ENCODE measurements at places on chromosomes 12 and 14.

DNA sequence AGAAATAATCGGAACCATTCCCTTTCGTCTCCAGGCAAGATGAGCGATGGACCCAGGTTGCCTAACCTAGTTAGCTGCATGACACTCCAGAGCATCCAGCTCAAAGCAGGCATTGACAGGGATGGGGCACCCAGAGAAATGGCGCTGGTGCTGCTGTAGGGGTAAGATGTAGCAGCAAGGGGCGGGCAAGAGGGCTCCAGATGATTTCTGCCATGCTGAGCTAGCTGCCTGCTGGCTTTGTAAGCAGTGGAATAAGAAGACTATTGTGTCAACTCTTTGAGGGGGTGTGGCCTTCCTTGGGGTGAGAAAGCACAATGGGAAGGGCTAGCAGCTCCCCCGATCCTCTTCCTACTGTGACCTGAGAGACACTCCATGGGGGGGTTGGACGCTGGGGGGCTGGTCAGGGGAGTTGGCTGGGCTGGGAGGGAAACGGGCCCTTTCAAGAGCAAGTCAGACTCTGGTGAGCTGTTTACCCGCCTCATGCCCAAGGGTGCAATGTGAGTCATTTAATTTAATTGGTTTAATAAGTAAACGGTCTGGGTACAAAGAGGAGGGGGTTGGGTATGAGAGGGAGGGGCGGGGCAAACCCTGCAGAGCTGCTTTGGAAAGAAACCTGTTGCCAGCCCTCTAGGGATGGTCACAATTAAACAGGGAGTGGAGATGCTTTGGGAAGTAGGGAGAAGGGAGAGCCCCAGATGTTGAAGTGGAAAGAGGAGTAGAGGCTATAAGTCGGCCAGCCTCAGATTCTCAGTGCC, 50.5 kb downstream of the B4GALNT3 start:
- no peak for DNase-seq

DNA sequence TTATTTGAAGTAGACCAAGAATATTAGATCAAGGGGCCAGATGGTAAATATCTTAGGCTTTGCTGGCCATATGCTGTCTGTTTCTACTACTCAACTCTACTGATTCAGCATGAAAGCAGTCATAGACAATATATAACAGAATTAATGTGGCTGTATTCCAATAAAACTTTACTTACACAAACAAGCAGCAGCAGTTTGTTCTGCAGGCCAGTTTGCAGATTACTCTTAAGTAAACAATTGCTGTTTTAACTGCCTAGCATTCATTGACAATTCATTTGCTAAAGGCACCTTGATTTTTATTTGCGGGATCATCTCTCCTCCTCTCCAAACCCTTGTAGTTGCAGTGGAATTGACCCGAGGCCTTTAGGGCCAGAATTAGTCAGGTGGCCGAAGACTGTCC, 94.1 kb upstream of the GARIN6 start:
- DNase-seq, result no peak

GRCh38 chr14:91155626-91156089, 41.8 kb downstream of the DGLUCY start:
- DNase-seq, result no peak

GRCh38 chr14:72479461-72479931, 414.4 kb downstream of the DPF3 start:
- no peak for DNase-seq

DNA sequence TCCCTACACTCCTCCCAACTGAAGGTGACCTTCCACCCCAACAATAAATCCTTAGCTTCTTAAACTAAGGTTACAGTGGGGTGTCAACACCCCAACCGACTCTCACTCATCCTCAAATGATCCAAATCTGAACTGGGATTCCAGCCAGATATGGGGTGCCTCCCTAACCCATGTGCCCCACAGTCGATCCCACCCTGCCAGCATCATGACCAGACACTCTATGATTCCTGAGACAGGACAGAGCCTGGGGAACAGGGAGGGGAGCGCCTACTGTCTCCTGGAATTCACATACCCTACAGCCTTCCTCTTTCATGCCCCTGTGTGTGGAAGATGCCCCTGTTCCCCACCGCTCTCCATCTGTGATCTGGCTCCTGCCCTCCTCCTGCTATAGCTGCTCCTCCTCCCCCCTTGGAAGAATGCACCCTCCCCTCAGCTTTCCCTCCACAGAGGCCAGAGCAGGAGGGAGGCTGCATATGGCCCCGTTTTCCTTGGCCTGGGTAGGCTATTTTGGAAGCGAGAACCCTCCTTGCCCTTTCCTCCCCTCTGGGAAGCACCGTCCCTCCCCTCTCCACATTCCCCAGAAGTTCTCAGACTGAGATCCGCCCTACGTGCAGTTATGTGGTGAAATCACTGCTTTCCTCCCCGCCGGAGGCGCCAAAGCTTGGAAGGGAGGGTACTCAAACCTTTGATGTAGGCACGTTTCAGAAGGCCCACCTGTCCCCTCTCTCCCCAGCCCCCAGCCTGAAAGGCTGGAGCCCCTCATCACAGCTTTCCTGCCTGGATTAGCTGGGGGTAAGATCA, 48.0 kb downstream of the SMUG1 start:
- DNase-seq, result no peak

GRCh38 chr12:132451172-132451835, 38.6 kb upstream of the FBRSL1 start:
- no peak for DNase-seq

GRCh38 chr12:107318806-107319532, 225.6 kb upstream of the CRY1 start:
- DNase-seq, result no peak

GRCh38 chr12:28826766-28827165, 322.3 kb upstream of the FAR2 start:
- no peak for DNase-seq

GRCh38 chr12:132268674-132269073, 60.7 kb downstream of the GALNT9 start:
- no peak for DNase-seq

- no peak for DNase-seq
Observed at GRCh38 chr12:25361511-25361910, 110.8 kb upstream of the KRAS start.

GRCh38 chr14:54632452-54632851, 65.5 kb downstream of the SAMD4A start:
- no peak for DNase-seq

DNA sequence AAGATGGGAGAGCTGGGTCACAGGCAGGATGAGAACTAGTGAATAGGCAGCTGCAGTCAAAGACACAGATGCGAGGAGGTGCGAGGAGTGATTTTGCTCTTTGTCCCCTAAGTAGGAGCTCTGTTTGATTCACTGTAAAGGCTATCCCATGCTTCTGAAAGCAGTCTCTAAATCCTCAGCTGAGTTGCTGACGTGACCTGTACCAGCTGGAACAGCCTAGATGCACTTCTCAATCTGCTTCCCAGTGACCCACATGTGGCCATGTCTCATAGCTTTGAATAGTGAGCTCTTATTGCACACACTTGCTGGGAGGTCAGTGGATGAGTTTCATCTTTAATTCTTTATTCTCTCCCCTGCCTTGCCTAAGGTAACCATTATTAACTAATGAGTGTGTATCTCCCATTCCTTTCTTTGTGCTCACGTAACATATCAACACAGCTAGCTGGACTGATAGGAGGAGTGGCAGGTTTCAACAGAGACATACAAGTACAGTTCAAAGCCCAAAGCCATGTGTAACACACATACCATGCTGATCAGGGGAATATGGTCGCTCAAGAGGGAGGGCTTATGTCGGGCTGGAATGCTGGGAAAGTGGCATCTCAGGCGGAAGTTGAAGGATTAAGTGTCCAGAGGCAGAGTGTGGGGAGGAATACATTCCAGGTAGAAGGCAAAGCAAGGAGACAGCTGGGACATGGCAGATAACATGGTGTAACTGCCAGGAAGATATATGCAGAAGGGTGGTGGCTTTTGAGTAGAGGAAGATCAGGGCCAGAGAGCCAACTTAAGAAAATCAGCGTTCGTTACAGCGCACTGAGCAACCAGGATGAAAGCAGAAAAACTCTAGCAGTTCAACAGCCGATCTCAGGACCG, 15.4 kb upstream of the YY1 start:
- no peak for DNase-seq

- DNase-seq, result no peak
Observed at GRCh38 chr12:79407671-79408622, 282.8 kb downstream of the PAWR start.

Data from NCI-H187 treated with DMSO at 0.1 percent for 48 hours (cell line).